ENCODE measurements at places on chromosomes 13 and 19.
A peak's percentile ranks its signal among the peaks of the same experiment; 100 is the strongest.

DNA sequence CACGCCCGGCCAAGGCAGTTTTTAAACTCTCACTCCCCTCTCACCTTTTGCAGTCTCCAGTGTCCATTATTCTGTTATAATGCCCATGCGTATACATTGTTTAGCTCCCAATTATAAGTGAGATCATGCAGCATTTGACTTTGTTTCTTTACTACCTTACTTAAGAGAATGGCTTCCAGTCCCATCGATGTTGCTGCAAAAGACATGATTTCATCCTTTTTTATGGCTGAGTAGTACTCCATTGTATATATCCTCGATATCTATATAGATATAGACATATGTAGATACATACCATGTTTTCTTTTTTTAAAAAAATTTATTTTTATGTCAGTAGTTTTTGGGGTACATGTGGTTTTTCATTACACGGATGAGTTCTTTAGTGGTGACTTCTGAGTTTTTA lies 8.4 kb downstream of the OR7D2 start:
- no peak for DNase-seq

GRCh38 chr19:17135001-17135853 lies 59.6 kb downstream of the MYO9B start:
- DNase-seq: peak; percentile 47

- DNase-seq: no peak
Observed at GRCh38 chr13:90084684-90085290, 1262.7 kb upstream of the MIR17HG start.

GRCh38 chr13:113802761-113803160 lies 43.7 kb downstream of the TMEM255B start:
- DNase-seq: no peak

- no peak for DNase-seq
Observed at GRCh38 chr13:28347456-28348371, 147.2 kb downstream of the FLT1 start.

DNA sequence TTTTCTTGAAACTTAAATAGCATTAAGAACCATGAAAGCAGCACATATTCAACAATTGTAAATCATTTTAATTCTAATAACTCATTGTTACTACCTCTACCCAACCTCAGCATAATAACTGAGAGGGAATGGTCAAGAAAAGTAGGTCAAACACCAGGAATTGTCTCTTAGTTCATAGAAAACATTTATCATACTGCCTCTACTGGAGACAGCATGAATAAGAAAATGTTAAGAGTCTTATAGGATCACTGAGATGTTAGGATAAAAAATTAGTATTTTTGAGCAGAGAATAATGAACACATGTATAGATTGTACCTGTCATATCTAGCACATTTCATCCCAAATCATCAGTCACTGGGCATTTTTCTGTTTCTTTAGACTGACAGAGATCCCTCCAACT lies 515.3 kb downstream of the PCDH9 start:
- no peak for DNase-seq

GRCh38 chr13:113884821-113885220 lies 20.9 kb upstream of the GAS6 start:
- no peak for DNase-seq

DNA sequence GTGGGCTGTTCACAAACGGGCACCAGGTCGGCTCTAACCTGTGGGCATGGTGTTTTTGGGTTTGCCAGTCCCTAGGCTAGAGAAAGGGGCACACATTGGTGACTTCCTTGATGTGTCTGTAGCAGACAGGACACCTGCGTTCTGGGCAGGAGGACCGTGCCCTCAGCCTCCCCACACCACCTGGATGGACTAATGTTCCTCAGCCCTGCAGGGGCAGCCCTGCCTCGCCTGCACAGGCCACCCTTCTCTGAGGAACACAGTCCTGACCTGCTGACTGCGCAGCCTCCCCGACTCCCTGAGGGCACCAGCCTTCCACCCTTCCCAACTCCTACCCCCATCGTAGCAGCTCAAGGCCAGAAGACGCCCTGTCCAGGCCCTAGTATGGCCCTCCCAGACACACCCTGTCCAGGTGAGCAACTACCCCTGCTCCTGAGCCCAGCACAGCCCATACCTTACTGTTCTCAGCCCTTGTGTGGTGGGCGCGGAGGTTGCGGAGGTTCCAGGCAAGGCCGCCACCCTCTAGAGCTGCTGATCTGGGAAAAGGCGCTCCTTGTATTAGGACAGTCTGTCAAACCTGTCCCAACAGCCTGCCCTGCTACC lies 55.7 kb downstream of the GGACT start:
- DNase-seq: no peak

DNA sequence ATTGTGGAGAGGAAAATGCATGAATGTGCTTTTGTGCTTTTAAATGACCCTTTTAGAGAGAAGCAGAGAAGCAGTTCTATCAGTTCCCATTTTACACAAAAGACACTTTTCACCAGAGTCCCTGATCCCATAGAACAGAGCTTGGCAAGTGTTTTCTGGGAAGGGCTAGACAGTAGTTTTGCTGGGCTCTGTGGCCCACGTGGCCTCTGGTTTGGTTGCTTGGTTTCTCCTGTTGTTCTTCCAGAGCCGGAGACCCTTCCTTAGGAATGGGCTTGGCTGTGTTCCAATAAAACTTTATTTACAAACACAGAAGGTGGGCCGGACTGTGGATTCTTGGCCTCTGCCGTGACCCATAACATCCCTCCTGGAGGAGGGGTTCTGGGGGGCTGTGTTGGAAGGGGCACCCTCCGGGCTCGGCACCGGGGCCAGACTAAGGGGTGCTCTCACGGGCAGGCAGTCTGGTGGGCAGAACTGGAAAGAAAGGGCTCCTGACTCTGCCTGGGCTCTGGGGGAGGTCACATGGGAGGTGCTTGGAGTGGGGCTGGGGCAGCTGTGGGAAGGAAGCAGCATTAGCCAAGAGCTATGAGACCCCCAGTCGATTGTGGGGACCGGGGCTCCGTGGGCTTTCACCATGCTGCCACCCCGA lies 3.2 kb downstream of the SPPL2B start:
- no peak for DNase-seq

- DNase-seq: no peak
Observed at GRCh38 chr19:43660971-43661360, 9.0 kb downstream of the PLAUR start.

- peak; percentile 17 for DNase-seq
Observed at GRCh38 chr13:23921451-23921888, 24.2 kb upstream of the C1QTNF9B start.

DNA sequence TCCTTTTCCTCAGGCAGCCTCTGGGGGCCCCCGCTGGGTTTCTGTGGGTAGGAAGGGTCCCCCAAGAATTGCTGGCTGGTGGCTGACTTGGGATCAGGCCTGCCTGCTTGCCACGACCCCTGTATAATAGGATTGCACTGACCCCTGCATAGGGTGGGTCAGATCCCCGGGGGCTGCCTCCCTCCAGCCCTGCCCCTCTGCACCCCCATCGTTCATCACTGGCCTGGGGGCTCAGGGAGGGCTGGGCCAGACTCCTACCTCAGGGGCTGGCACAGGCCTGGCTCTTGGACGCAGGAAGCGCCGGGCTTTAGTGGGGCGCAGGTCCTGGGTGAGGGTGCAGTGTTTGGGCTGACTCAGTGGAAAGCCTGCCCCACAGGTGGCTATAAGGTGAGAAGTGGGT lies 10.6 kb downstream of the NDUFB7 start:
- DNase-seq: no peak

- no peak for DNase-seq
Observed at GRCh38 chr13:33353210-33353609, 67.7 kb upstream of the STARD13 start.
